WTC11 (cell line): ENCODE measurements at places on chromosomes 7 and 10.

- no peak for DNase-seq
- H3K27me3 ChIP-seq: no peaks in the 10 kb centered on the region
- H3K4me1 ChIP-seq: peaks cover 26% of the 10 kb centered on the region
Measured at GRCh38 chr7:36147361-36147760, 5.7 kb upstream of the EEPD1 start.

DNA sequence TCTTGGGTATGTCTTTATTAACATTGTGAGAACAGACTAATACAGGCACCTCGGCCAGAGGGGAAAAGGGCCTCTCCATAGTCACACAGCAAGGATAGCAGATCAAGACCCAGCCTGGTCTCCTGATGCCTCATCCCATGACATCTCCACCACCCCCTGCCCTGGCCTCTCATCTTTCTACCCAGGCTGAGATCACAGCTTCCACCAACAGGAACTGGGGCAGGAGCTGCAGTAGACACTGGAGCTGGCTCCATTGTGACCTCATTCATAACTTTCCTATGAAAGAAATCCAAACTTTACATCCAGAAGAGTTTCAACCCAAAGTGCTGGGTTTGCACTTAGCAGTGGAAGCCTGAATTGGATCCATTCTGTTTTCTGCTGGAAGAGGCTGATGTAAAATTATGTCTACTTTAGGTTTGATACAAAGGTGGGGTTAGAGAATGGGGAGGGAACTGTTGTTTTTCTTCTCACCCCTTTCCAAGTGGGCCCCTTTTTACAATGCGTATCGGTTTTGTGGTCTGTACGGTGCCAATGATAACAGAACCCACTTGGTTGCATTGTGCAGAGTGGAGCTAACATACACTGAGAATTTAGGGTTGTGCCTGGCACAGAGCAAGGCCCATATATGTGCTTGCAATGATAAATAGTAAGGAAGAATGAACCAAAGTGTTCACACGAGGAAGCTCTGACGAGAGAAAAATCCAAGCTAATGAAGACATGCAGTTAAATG is 28.6 kb upstream of the INSIG1 start:
- no peak overlapping the region for H3K4me3 ChIP-seq
- H3K27me3 ChIP-seq: no peaks in the 10 kb centered on the region
- H3K4me1 ChIP-seq: no peaks in the 10 kb centered on the region
- DNase-seq: no peak
- H3K27ac ChIP-seq: no peak overlapping the region

DNA sequence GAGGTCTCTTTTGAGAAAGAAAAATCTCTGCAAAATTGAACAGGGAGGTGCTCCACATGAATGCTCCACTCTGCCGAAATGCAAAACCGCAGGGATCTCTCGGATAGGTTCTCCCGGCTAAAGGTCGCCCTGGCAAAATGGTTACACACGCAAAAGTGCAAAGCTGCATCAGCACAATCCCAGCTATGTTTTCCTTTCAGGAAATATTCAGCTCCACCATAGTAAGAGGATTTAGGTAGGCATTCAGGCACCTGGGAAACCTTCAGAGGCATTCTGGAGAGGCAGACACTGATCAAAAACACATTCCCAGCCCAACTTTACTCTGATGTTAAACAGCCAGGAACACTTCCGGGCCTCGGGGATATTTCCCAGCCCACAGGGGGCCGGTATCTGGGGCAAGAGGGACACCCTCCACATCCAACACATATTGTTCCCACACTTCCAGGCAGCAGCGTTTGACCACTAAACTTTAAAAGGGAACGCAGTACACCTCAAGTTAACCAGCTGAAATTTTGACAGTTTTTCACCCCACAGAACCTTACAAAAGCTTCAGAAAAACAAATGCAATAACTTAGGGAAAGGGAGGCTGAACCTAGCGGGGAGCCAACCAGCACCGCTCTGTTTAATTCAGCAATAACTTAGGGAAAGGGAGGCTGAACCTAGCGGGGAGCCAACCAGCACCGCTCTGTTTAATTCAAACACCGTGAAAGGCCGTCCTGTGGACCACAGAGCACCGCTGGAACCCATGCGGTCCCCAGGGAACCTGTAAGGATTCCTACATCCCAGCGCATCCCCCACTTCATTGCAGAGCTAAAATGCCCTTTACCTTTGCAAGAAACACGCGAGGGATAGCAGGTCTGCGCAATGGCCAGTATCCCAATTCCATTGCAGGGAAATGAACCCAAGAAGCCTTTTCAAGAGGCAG is 45.9 kb downstream of the TNS3 start:
- H3K27ac ChIP-seq: peak overlapping the region; percentile 81
- H3K27me3 ChIP-seq: peaks cover 36% of the 10 kb centered on the region
- H3K4me3 ChIP-seq: peak overlapping the region; percentile 77
- H3K4me1 ChIP-seq: peaks cover 61% of the 10 kb centered on the region

- no peaks in the 10 kb centered on the region for H3K27me3 ChIP-seq
- no peaks in the 10 kb centered on the region for H3K36me3 ChIP-seq
- no peak overlapping the region for H3K4me3 ChIP-seq
Measured at GRCh38 chr7:11609096-11609670, 222.8 kb downstream of the THSD7A start.

- no peak overlapping the region for H3K27ac ChIP-seq
- DNase-seq: no peak
- H3K4me1 ChIP-seq: peaks cover 58% of the 10 kb centered on the region
- no peaks in the 10 kb centered on the region for H3K36me3 ChIP-seq
- H3K4me3 ChIP-seq: peak overlapping the region; percentile 36
- H3K27me3 ChIP-seq: peaks cover 62% of the 10 kb centered on the region
Measured at GRCh38 chr10:101282947-101283346, 53.7 kb upstream of the LBX1 start.

- peaks cover 11% of the 10 kb centered on the region for H3K4me1 ChIP-seq
- peaks cover 10% of the 10 kb centered on the region for H3K36me3 ChIP-seq
Measured at GRCh38 chr7:80060218-80060806, 74.3 kb upstream of the GNAI1 start.

- H3K36me3 ChIP-seq: no peaks in the 10 kb centered on the region
- H3K27me3 ChIP-seq: no peaks in the 10 kb centered on the region
- no peak overlapping the region for H3K4me3 ChIP-seq
- DNase-seq: no peak
- H3K27ac ChIP-seq: no peak overlapping the region
Measured at GRCh38 chr7:30918676-30919075, 7.0 kb downstream of the AQP1 start.

GRCh38 chr7:140448781-140449480 is 30.4 kb downstream of the MKRN1 start:
- peak overlapping the region; percentile 98 for H3K27ac ChIP-seq
- peak overlapping the region; percentile 29; the same call in 1 of the 2 replicates for H3K4me3 ChIP-seq
- H3K27me3 ChIP-seq: no peaks in the 10 kb centered on the region
- no peak for DNase-seq
- H3K36me3 ChIP-seq: peaks cover 20% of the 10 kb centered on the region

GRCh38 chr10:113498997-113499396 is 53.9 kb upstream of the HABP2 start:
- H3K27ac ChIP-seq: no peak overlapping the region
- DNase-seq: no peak
- peaks cover 3% of the 10 kb centered on the region; the same call in 1 of the 2 replicates for H3K27me3 ChIP-seq
- no peaks in the 10 kb centered on the region for H3K36me3 ChIP-seq
- no peak overlapping the region for H3K4me3 ChIP-seq

- peak overlapping the region; percentile 20; the same call in 1 of the 2 replicates for H3K4me3 ChIP-seq
- peaks cover 19% of the 10 kb centered on the region for H3K36me3 ChIP-seq
- peak overlapping the region; percentile 44 for H3K27ac ChIP-seq
- peaks cover 34% of the 10 kb centered on the region for H3K4me1 ChIP-seq
- H3K27me3 ChIP-seq: peaks cover 13% of the 10 kb centered on the region
- no peak for DNase-seq
Measured at GRCh38 chr10:68871731-68872342, 29.3 kb upstream of the DDX50 start.

- H3K36me3 ChIP-seq: no peaks in the 10 kb centered on the region
- H3K4me3 ChIP-seq: no peak overlapping the region
- peaks cover 13% of the 10 kb centered on the region for H3K27me3 ChIP-seq
- H3K27ac ChIP-seq: no peak overlapping the region
- no peaks in the 10 kb centered on the region for H3K4me1 ChIP-seq
Measured at GRCh38 chr7:19783541-19783940, 10.1 kb upstream of the TMEM196 start.

DNA sequence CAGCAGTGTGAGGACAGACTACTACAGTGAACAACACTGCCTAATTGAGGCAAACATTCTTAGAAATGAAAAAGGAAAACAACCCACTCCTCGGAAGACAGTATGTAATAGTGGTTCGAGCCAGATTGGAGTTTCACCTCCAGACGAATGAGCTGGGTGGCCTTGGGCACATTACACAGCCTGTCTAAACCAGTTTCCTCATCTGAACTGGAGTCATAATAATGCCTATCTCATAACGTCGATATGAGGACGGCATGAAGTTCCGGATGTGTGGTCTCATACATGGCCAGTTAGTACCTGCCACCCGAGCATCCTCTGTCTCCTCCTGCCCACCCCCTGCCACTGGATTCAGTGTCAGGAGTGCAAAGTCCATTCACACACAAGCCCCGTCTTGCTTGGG is 15.8 kb upstream of the FRMPD2 start:
- no peaks in the 10 kb centered on the region; the same call in 1 of the 2 replicates for H3K27me3 ChIP-seq
- peaks cover 16% of the 10 kb centered on the region for H3K4me1 ChIP-seq
- no peak for DNase-seq
- H3K27ac ChIP-seq: no peak overlapping the region

GRCh38 chr10:96271016-96271815 is at the start of gene BLNK:
Gene BLNK, minus strand, starts transcription at chr10:96271569. Its CDS starts 171 bp downstream, at chr10:96271398.
- no peak within 1 kb of the TSS for H3K27ac ChIP-seq
- H3K36me3 ChIP-seq: no peaks in the 10 kb centered on the region
- H3K4me3 ChIP-seq: no peak within 1 kb of the TSS

- no peak overlapping the region for H3K4me3 ChIP-seq
- H3K27ac ChIP-seq: no peak overlapping the region
- H3K27me3 ChIP-seq: no peaks in the 10 kb centered on the region
Measured at GRCh38 chr10:124078714-124079113, 14.7 kb downstream of the CHST15 start.

DNA sequence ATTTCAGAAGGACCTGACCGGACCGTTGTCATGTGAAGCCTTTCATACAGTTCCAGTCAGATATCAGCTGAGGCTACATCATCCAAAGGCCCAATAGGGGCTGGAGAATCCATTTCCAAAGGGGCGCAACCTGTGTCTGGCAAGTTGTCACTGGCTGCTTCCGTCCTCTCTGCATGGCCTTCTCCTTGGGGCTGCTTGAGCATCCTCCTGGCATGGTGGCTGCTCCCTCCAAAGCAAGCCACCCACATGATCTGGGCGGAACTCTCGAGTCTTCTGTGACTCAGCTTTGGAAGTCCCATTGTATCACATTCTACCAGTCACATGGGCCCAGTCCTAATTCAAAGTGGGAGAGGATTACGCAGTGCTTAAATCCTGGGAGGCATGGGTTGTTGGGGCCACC is 207.0 kb upstream of the SHH start:
- H3K36me3 ChIP-seq: peaks cover 28% of the 10 kb centered on the region
- H3K4me3 ChIP-seq: no peak overlapping the region
- no peaks in the 10 kb centered on the region for H3K4me1 ChIP-seq
- H3K27me3 ChIP-seq: no peaks in the 10 kb centered on the region; the same call in none of the 2 replicates

- H3K4me3 ChIP-seq: no peak overlapping the region
- no peaks in the 10 kb centered on the region for H3K36me3 ChIP-seq
- no peak for DNase-seq
- no peaks in the 10 kb centered on the region for H3K27me3 ChIP-seq
- no peak overlapping the region for H3K27ac ChIP-seq
Measured at GRCh38 chr7:47186316-47186715, 395.6 kb downstream of the TNS3 start.

DNA sequence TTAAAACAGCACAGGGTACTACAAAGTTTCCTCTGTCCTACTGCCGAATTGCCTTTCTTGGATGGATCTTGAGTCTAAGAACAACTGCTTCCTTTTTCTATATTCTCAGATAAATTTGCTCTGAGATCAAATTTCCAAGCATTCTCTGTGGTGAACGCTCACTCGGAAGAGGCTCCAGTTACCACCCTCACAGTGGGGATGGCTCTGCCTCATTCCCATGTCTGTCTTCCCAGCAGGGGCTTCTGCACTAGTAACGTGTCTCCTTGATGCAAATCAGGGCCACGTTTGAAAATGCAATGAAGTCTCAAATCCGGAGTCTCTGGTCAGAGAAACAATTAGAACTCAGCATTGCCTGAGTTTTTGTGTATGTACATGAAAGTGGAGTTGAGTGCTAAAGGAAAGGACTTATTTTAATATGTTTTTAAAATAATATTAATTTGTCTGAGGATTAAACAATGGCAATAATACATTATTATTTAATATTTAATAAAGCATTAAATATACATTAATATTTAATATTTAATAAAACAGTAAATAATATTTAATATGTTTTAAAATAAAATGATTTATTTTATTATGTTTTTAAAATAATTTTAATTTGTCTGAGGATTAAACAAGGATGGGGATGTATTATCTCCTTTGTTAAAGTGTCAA is 61.8 kb downstream of the INHBA start:
- peaks cover 18% of the 10 kb centered on the region for H3K4me1 ChIP-seq
- no peaks in the 10 kb centered on the region for H3K27me3 ChIP-seq
- H3K27ac ChIP-seq: no peak overlapping the region
- H3K36me3 ChIP-seq: peaks cover 9% of the 10 kb centered on the region

DNA sequence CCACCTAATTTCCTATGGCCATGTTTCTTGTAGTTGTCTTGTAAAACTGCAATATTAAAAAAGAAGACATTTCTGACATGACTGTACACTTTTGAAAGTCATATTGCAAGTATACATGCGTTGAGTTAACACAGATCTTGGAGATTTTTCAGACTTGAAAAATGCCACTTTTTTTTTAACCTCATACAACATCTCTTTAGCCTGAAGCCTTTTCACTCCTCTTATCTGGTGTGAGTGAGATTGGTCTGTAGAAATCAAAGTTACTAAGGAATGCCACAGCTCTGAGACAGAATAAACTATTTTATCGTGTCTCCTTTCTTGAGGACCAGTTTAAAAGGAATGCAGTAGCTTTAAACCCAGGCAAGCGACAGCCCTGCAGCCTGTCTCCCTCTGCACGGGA is 43.9 kb upstream of the NEUROD6 start:
- no peak for DNase-seq
- no peak overlapping the region for H3K27ac ChIP-seq
- no peaks in the 10 kb centered on the region for H3K36me3 ChIP-seq
- H3K27me3 ChIP-seq: no peaks in the 10 kb centered on the region; the same call in 1 of the 2 replicates

DNA sequence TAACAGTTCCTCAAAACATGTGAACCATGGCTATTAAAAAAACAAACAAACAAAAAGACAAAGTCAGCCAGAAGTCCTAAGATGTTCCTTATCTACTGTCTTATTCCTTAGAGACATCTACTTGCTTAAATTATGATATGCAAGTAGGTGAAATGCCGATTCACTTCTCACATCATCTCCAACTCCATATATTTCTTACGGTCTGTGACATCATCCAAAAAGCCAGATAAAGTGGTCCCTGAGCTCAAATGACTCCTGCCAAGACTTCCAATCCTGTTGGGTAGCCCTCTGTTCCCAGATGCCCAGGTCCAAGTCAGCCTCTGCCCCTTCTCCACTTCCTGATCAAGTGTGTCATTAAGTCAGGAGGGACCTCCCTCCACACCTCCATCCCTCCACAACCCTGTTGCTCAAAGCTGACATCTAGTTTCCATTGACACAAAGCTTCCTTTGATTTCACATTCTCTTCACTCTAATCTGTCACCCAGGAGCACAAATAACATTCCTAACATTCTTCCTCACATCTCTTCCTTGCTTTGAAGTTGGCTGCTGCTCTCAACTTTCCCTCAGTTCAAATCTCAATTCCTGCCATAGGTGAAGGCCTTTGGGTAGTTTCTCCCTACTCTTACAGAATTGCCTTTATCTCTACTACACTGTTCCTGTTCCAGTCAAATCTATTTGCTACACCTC is 56.1 kb upstream of the PDLIM1 start:
- peaks cover 3% of the 10 kb centered on the region; the same call in 1 of the 2 replicates for H3K36me3 ChIP-seq
- H3K4me1 ChIP-seq: peaks cover 20% of the 10 kb centered on the region
- no peak for DNase-seq
- no peaks in the 10 kb centered on the region for H3K27me3 ChIP-seq
- H3K4me3 ChIP-seq: no peak overlapping the region
- H3K27ac ChIP-seq: 0 out of 2 replicates have a peak overlapping the region, but pooled peaks have one; percentile 33
